ENCODE measurements at places on chromosomes 16 and 17.
A peak's percentile ranks its signal among the peaks of the same experiment; 100 is the strongest.

- DNase-seq: peak; percentile 60
Measured at GRCh38 chr16:58020628-58021521, 4.7 kb upstream of the MMP15 start.

- DNase-seq: no peak
Measured at GRCh38 chr17:151004-151403, 13.6 kb downstream of the SCGB1C2 start.

GRCh38 chr17:71995590-71995989 is 125.2 kb upstream of the SOX9 start:
- no peak for DNase-seq

DNA sequence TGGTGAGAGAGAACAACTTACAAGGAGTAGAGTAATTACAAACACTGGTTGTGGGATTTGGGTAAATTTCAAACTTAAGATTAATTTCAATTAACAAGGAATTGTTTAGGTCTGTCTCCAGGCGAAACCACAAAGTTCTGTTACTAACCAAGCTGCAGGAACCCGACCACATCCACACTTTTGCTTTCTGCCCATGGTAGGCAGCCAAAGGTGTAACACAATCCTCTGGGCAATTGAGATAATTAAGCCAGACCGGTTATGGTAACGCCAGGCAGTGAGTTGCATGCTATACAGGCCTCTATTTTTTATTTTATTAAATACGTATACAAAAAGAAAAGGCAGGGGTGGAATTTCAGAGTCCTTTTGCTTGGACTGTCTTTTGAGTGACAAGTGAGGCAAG is 12.0 kb downstream of the KCNJ2 start:
- DNase-seq: no peak

GRCh38 chr16:11843861-11844260 is 7.5 kb downstream of the RSL1D1 start:
- DNase-seq: no peak
